ENCODE measurements at places on chromosomes 7 and 10. TPM values are rescaled to one million over a fixed set of nuclear protein-coding genes. Genes with fewer than 3 reads are reported as not detected.

GRCh38 chr10:3754727-3755439 is 30.1 kb downstream of the KLF6 start:
- H3K36me3 ChIP-seq: no peaks in the 10 kb centered on the region
- DNase-seq: no peak
- no peak overlapping the region for H3K27ac ChIP-seq

DNA sequence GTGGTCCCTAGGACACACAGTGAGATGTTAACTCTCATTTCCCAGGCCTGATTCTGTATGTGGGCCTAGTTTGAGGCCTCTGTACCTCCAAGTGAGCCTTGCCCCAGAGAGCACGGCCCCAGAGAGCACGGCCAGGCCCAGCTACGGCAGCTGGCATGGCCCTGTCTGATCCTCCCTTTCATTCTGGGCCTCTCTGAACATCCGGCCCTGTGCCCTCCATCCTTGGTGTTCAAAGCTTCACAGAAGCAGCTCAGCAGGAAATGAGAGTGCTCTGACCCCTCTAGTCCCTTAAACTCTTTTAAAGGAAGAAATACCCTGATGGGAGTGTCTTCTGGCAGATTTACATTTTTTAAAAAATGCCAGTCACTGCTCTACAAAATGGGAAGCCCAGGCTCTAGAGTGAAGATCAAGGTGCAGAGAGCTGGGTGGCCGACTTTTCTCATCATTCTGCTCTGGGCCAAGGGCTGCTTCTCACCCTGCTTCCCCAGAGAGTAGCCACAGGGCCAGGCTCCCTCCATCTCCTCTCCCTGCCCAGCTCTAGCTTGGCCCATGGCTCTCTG is 171.9 kb downstream of the RPS24 start:
- no peaks in the 10 kb centered on the region for H3K36me3 ChIP-seq
- no peak for DNase-seq
- H3K4me1 ChIP-seq: no peaks in the 10 kb centered on the region

DNA sequence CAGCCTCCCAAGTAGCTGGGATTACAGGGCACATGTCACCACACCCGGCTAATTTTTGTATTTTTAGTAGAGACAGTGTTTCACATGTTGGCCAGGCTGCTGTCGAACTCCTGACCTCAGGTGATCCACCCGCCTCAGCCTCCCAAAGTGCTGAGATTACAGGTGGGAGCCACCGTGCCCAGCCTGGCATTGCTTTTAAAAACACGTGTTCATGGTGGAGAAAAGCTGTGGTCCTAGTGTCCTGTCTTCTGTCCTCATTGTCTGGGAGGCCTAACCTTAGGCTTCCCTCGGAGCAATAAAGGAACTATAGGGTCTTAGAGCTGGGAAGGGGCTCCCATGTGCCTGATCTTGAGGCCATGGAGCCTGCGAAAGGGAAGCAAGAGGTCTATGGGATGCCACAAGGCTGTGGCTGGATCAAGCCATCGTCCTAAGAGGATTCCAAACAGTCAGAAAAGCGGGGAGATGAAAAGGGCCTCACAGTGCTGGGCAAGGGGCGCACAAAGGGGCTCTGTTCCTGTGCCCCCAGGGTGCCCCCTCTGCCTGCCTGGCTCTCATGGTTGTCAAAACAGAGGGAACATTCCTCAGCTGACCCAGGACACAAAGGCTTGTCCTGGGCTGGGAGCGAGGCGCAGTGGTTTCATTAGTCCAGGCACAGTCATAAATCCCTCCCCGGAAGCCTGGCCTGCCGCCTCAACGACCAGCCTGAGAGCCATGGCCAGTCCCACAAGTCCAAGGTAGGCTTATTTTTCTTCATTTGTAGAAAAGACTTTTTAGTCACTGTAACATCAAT is 106.6 kb upstream of the TNS3 start:
- H3K36me3 ChIP-seq: no peaks in the 10 kb centered on the region
- H3K27ac ChIP-seq: no peak overlapping the region
- no peaks in the 10 kb centered on the region for H3K27me3 ChIP-seq
- H3K4me1 ChIP-seq: peaks cover 10% of the 10 kb centered on the region

DNA sequence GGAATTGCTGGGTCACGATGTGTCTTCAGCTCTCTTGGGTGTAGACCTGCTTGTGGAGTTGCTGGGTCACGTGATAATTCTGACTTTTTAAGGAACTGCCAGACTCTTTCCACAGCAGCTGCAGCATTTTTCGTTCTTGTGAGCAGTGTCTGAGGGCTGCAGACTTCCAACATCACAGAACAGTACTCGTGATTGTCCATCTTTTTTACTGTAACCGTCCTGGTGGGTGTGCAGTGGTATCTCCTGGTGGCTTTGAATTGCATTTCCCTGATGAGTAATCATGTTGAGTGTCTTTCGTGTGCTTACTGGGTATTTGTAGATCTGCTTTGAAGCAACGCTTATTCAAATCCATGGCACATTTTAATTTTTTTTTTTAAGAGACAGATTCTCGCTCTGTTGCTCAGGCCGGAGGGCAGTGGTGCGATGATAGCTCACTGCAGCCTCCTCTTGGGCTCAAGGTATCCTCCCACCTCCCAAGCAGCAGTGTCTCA is 22.7 kb downstream of the INPP5A start:
- H3K27ac ChIP-seq: no peak overlapping the region
- no peaks in the 10 kb centered on the region for H3K27me3 ChIP-seq
- H3K4me1 ChIP-seq: no peaks in the 10 kb centered on the region
- no peak overlapping the region for H3K4me3 ChIP-seq

GRCh38 chr7:104805449-104806317 is 208.3 kb upstream of the KMT2E start:
- no peaks in the 10 kb centered on the region for H3K4me1 ChIP-seq
- no peak overlapping the region for H3K27ac ChIP-seq
- no peaks in the 10 kb centered on the region for H3K27me3 ChIP-seq

- no peaks in the 10 kb centered on the region for H3K4me1 ChIP-seq
- no peaks in the 10 kb centered on the region for H3K36me3 ChIP-seq
- no peak overlapping the region for H3K27ac ChIP-seq
- no peak for DNase-seq
- no peak overlapping the region for H3K4me3 ChIP-seq
Observed at GRCh38 chr7:108140671-108141070, 10.5 kb upstream of the LAMB4 start.

DNA sequence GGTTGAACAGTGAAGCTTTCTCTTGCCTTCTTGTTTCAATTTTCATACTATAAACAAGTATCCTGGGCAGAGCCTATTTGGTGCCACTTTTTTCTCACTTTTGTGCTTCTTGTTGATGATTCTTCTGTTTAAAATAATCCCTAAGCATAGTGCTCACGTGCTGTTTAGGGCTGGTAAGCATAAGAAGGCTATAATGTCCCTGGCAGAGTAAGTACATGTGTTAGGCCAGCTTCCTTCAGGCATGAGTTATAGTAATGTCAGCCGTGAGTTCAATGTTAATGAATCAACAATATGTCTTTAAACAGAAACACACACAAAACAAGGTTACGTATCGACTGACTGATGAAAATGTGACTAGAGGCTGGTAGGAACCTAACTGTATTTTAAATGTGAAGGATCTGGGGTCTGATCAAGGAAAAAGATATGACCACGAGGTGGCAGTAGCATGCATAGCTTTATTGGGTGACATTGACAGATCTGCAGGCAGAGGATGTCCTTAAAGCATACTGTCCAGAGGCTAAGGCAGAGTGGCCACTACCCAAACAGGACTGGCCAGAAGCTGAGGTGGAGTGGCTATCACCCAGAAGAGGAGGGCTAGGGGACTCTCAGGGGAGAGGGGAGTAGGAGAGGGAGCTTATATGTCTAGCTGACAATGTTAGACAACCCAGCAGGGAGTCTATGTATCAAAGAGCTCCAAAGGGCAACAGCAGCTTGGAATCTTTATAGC is 113.7 kb downstream of the BRAF start:
- no peaks in the 10 kb centered on the region for H3K4me1 ChIP-seq
- no peaks in the 10 kb centered on the region for H3K36me3 ChIP-seq
- H3K27me3 ChIP-seq: no peaks in the 10 kb centered on the region
- H3K27ac ChIP-seq: no peak overlapping the region
- DNase-seq: peak; percentile 72

- no peaks in the 10 kb centered on the region for H3K27me3 ChIP-seq
- no peak overlapping the region for H3K27ac ChIP-seq
- peak overlapping the region; percentile 5 for H3K4me3 ChIP-seq
- peaks cover 3% of the 10 kb centered on the region for H3K4me1 ChIP-seq
Observed at GRCh38 chr10:21372651-21373410, 152.7 kb downstream of the SKIDA1 start.

DNA sequence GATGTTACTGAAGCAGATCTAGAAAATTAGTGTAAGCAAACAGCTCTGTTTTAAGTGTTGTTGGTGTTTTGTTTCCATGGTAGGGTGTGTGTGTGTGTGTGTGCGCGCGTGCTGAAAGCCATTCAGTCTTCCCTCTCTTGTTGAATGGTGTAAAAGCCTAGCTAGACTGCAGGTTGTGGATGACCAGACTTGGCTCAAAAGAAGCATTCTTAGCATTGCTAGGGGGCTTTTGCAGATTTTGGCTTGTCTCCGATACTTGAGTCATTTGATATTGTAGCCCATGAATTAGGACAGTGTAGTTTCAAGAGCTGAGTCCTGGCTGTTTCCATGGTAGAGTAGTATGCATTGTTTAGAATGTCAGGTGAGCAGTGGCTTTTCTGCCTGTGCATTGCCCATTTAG is 99.1 kb downstream of the SND1 start:
- no peak overlapping the region for H3K4me3 ChIP-seq
- no peaks in the 10 kb centered on the region for H3K27me3 ChIP-seq
- H3K27ac ChIP-seq: no peak overlapping the region
- H3K36me3 ChIP-seq: no peaks in the 10 kb centered on the region
- no peaks in the 10 kb centered on the region for H3K4me1 ChIP-seq
- DNase-seq: no peak

DNA sequence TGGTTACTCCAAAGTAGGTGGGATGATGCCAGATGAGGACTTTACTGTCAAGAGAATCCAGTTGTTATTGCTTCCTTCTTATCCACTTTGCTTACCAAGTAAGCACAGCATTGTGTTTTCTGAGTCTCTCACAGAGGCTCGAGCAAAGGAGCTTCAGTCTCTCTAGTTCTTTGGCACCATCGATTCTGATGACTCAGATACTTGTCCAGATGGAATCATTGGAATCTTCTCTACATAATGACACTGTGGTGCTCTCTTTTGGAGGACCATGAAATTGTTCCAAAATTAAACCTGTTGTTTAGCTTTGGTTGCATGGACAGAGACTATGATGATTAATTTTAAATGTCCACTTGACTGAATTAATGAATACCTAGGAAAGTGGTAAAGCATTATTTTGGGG is 132.6 kb downstream of the NXPH1 start:
- H3K27ac ChIP-seq: no peak overlapping the region
- H3K27me3 ChIP-seq: no peaks in the 10 kb centered on the region
- H3K4me1 ChIP-seq: no peaks in the 10 kb centered on the region
- no peak overlapping the region for H3K4me3 ChIP-seq
- H3K36me3 ChIP-seq: no peaks in the 10 kb centered on the region
- no peak for DNase-seq

DNA sequence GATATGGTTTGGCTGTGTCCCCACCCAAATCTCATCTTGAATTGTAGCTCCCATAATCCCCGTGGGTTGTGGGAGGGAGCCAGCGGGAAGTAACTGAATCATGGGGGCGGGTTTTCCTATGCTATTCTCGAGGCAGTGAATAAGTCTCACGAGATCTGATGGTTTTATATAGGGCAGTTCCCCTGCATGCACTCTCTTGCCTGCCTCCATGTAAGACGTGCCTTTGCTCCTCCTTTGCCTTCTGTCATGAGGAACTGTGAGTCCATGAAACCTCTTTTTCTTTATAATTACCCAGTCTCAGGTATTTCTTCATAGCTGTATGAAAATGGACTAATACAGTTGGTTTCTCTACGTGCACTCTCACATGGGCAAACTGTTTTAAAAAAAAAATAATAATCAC is 207.7 kb downstream of the SLC25A13 start:
- no peak overlapping the region for H3K27ac ChIP-seq
- DNase-seq: no peak
- H3K27me3 ChIP-seq: no peaks in the 10 kb centered on the region
- H3K4me3 ChIP-seq: no peak overlapping the region
- no peaks in the 10 kb centered on the region for H3K4me1 ChIP-seq
- no peaks in the 10 kb centered on the region for H3K36me3 ChIP-seq

GRCh38 chr10:25651534-25651933 is 282.5 kb upstream of the MYO3A start:
- no peaks in the 10 kb centered on the region for H3K36me3 ChIP-seq
- no peak overlapping the region for H3K27ac ChIP-seq
- DNase-seq: no peak

GRCh38 chr7:16813232-16813616 is 8.4 kb upstream of the AGR2 start:
- H3K4me3 ChIP-seq: no peak overlapping the region
- peak; percentile 56 for DNase-seq
- no peaks in the 10 kb centered on the region for H3K27me3 ChIP-seq
- no peaks in the 10 kb centered on the region for H3K36me3 ChIP-seq
- no peak overlapping the region for H3K27ac ChIP-seq

DNA sequence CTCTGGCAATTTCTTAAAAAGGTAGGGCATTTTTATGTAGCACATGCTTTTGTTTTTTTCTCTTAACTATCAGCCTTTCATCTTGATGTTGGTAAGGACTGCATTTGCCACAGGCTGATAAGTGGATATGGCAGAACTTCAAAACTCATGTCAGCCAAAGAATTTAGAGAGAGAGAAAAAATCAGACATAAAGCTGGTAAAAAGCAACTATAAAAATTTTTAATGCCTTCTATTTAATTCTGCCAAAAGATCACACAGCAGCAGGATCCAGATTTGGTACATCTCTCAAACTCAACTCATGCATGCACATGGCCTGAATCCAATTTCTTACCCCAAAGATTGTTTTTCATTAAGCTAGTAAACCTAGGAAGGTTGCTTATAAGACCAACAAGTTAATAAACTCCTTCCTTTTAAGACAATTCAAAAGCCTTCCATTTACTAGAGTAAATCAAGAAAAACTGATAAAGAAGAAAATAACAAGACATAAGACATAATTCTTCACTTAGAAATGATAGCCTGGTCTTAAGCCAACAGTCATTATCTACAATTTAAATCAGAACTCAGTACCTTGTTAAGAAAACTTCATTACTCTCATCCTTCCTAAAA is 69.3 kb downstream of the GLI3 start:
- H3K27ac ChIP-seq: no peak overlapping the region
- H3K36me3 ChIP-seq: no peaks in the 10 kb centered on the region
- no peak for DNase-seq
- no peak overlapping the region for H3K4me3 ChIP-seq
- H3K4me1 ChIP-seq: no peaks in the 10 kb centered on the region
- H3K27me3 ChIP-seq: no peaks in the 10 kb centered on the region

- H3K27ac ChIP-seq: no peak within 1 kb of the TSS
- H3K27me3 ChIP-seq: no peaks in the 10 kb centered on the region
- H3K4me1 ChIP-seq: no peaks in the 10 kb centered on the region
- no peaks in the 10 kb centered on the region for H3K36me3 ChIP-seq
- no peak for DNase-seq
Observed at GRCh38 chr7:93226310-93226709, at the start of gene HEPACAM2. TSS of gene HEPACAM2 (minus strand) at chr7:93226469.

Gene FAM13C
- 8.8 TPM for total RNA-seq

Gene CRTAC1
- total RNA-seq: 6.1 TPM

Gene CPA2
- not detected for total RNA-seq

Gene GNA12
- total RNA-seq: 41.1 TPM

Gene STK31
- total RNA-seq: 0.44 TPM

Gene ITGB8
- total RNA-seq: 213 TPM

Gene FAM25A
- not detected for total RNA-seq
